ENCODE measurements at places on chromosomes 12 and 14.

GRCh38 chr12:3453206-3453989 lies 37.6 kb upstream of the PRMT8 start:
- no peak for DNase-seq

GRCh38 chr12:127340381-127340780 lies 926.6 kb upstream of the TMEM132C start:
- DNase-seq, result no peak

DNA sequence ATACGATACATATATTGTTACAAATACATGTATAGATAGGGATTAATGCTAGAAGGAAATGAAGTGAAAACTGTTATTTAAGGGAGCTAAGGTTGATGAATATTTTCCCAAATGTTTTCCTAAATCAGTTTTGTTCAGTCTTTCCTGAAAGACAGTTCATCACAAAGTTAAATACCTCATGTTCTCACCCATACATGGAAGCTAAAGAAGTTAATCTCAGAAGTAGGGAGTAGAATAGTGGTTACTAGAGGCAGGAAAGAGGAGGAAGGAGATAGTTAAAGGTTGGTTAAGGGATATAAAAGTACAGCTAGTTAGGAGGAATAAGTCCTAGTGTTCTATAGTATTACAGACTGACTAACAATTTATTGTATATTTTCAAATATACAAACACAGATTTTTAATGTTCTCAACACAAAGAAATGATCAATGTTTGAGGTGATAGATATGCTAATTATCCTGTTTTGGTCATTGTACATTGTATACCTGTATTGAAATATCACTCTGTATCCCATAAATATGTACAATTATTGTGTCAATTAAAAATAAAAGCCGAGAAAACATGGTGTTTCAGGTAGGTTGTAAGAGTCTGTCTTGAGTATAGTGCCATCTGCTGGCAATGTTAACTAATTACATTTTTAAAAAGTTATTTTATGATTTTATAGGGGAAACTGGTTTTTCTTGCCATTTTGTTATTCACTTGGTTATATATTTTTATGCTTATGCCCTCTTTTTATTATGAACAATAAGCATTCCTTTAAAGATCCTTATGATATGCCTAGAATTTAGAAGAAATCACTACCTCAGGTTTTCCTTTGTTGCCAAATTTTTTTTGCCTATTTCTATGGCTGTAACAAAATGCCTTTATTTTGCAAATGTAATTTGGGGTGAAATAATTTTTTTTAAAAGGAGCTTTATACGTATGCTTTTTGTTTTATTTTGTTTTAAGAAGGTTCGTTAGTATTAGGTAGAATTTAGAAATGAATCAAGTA lies 26.9 kb downstream of the ZDHHC17 start:
- no peak for DNase-seq

GRCh38 chr14:77251870-77252269 lies 19.1 kb downstream of the NGB start:
- DNase-seq, result no peak

DNA sequence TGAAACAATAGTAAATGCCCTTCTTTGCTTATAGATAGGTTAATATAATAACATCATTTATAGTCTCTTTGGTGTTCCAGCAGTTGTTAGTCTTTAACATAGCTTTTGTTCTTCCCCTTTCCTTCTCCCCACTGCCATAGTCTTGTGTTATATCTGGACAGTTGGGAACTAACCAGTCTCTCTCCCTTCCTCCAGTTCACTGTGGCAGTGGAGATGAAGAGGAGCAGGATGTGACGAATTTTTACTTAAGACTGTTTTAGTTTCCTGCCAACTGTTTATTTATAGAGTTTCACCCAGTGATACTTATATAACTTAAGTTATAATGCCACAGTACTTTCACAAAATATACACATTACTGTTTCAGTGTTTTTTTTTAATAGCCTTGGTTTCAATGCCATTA lies 277.4 kb downstream of the PDZRN4 start:
- no peak for DNase-seq

DNA sequence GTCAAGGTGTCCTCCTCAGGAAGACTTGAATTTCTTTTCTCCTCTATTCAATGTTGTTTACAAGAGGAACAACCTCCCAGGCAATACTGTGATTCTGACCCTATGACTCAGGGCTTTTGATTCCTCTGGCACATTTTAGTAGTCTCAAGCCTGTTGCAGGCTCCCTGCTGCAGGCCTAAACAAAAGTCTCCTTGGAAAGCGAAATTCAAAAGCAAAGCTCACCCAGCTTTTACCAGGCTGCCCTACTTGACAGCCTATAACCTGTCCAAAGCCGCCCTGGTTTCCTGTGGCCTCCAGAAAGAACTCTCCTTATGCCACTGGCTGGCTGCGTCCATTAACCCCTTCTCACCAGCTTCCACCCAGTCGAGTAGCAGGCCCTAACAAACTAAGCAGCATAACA lies 11.6 kb downstream of the FGD6 start:
- no peak for DNase-seq

DNA sequence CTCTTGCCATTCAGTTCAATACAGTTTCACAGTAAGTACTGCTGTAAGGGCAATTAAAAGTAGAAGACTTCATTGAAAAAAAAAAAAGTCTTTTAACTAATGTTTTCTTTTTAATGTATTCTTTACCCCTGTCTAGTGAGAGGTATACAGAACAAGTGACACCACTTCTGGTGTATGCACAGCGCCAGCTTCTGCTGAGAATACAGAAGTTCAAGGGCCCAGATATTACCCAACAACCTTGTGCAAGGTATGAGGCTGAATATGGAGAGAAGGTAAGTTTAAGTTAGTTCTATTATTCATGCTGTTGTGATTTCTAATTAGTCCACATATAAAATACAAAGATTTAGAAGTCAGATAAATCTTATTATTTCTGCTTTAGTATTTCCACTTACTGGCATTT lies 168.7 kb downstream of the CFAP54 start:
- DNase-seq, result no peak

Measured in WERI-Rb-1 (cell line).